Right ventricle myocardium inferior (tissue), 1 donor: ENCODE measurements at places on chromosomes 3 and 15. TPM values are rescaled to one million over a fixed set of nuclear protein-coding genes. Genes with fewer than 3 reads are reported as not detected.

Gene KLHL25
- total RNA-seq, result 4.5 TPM

DNA sequence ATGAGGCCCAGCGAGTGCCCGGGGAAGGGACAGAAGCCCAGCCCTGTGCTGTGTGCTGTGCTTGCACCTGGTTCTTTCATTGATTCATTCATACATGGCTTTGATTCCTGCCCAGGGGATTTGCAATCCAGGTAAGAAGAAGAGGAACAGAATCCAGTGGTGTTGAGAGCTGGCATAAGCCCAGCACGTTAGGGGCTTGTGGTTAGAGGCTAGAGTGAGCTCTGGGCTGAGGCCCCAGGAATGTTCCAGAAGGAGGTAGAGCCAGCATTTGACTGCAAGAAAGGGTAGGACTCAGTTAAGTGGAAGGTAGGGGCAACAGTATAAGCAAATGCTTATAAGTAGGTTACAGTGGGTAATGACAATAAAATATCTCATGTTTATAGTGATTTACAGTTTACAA, 2.3 kb downstream of the VWA5B2 start:
- no peak for DNase-seq

- DNase-seq, result no peak
Observed at GRCh38 chr3:53975382-53975781, 83.7 kb upstream of the SELENOK start.

DNA sequence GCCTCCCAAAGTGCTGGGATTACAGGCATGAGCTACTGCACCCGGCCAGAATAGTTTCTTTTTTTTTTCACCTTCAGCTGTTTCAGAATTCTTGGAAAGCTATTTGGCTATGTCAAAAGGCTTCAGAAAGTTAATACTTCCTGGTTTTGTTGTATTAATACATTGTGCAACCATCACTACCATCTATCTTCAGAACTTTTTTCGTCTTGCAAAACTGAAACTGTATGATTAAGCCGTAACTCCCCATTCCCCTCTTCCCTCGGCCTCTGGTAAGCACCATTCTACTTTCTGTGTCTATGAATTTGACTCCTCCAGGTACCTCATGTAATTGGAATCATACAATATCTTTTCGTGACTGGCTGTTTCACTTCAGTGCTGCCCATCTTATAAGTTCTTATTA, 5.2 kb upstream of the NOX5 start:
- no peak for DNase-seq

DNA sequence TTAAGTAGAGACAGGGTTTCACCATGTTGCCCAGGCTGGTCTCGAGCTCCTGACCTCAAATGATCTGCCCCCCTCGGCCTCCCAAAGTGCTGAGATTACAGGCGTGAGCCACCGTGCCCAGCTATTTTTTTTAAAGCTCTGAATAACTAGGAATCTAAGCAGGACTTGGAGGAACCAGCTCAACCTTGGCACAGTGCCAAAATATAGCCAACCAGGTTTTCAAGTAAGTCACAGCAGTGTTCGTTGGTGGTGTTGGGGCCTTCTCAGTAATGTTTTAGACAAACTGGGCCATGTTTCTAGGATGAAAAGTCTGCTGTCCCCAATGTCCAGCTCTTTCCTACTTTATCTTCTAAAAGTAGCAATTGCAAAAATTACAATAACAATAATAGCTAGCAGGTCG, 6.4 kb upstream of the ADAM10 start:
- DNase-seq, result no peak

DNA sequence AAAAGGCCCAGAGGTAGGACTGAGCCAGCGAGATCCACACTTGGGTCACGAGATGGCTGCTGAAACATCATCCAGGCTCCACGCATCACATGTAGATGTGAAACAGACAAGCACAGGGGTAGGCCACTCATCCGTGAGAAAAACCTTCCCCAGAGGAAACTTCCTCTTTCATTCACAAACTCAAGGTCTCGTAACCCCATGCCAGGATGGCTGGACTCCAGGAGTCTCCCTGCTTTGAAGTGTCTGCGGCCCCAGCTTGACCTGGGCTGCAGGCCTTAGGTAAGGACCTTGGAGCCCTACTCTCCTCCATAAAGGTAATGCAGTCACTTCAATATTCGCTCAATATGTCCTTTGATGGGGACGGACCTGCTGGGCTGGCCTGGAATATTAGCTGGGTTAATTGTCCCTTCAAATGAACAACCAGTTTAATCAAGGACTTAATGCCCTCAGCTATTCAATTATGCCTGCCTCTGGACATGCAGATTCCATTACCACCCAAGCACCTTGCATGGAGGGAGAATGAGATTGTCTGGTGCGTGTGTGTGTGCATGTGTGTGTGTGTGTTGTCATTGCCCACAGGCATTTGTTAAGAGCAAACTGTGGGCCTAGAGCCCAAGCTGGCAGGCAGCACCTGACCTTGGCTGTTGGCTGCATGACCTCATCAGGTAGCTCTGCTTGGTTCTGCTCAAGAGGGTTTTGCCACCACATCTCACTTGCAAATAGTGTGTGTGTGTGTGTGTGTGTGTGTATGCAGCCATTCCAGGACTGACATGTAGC, 186.9 kb upstream of the TLE3 start:
- no peak for DNase-seq

DNA sequence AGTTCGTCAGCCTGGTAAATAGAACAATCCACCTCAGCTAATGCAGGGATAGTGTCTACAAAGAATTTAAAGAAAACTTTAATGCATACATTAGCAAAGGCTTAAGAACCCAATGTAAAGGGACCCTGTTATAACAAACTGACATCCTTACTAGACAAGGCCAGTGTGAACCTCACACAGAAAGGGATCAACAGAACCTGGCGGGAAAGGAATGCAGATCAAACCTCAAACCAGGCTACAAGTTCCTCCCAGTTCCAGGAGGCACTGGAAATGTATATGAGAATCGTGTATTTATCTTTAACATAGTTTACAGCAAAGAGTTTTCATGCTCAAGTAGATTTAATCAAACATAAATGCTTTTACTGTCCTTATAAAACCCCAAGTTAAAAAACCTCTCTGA, 37.6 kb upstream of the ATP11B start:
- no peak for DNase-seq

DNA sequence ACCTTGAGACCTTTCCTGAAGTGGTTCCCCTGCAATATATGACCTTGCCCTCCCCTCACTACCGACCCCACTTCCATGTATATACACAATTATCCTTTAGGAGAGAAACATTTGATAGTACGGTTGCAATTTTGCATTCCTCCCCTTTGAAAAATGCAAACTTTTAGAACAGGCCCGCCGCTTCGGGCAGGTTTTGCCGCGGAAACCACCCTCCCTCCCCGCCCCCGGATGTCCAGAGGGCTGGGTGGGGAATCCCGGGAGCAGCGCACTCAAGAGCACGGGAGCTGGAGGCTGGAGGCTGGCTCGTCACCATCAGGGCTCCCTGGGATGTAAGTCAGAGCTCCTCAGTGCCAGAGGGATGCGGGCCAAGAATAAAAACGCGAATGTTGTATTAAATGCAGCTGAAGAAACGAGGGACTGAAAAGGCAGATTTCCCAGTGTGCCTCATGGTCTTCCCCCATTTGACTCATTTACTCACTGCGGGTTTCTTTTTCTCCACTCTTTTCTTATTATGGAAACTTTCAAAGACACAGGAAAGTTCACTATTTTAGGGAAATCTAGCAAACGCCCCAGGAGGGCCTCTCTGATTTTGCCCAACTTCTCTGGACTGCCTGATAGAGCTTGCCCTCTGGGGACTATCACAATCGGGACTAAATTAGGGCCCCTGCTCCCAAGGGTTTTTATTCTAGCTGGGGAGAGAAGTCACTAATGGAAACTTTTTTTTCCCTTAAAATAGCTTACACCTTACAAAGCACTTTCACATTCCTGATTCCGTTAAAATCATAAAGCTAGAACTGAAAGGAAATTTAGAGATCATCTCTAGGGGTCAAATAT, 2.9 kb upstream of the USP3 start:
- peak; percentile 86 for DNase-seq

DNA sequence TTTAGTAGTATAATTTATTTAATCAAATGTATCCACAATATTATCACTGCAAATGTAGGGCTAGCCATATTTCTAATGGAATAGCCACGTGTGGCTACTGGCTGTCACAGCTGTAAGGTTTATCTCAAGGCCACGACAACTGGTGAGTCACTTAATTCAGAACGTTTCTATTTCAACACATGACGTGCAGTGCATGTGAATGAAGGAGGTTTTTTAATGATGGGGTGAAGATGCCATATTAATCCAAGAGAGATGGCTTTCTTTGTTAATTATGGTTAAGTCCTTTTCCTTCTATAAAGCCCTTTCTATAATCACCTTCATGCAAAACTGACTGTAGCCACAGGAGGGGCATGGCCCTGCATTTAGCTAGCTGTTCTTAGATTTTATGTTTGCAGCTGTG, 212.0 kb downstream of the FEZF2 start:
- DNase-seq, result no peak

DNA sequence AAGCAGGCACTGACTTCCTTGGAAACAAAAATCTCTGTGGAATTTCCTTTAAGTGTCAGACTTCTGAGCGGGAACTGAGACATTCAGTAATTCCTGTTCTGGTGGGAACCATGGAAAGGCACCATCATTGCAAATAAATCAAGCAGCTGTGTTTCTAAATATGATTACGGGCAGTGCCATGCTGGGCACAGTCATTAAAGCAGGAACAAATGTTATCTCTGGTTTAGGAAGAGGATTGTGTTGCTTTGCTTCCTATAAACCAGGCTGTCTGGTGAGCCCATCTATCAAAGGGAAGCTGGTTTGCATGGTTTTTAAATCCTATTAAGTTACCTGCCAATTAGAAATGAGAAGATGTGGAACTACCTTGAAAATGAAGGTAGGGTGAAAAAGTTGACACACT, 86.7 kb downstream of the EBLN2 start:
- no peak for DNase-seq

DNA sequence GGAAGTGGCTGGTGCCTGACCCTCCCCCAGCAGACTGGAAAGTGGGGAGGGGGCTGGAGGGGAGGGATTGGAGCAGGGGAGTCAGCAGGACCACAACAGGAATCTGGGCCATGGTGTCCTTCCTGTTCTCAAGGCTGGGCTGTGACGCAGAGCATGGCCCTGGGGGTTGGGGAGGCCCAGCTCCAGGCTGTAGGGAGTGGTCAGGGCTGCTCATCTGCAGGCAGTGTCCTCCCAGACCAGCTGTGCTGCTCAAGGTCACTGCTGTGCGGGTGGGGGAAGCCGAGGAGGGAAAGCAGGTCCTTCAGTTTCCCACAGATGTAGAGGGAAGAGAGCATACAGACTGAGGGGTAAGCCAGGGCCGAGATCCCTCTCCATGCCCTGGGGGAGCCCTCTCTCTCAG, 40.7 kb downstream of the CYP11A1 start:
- no peak for DNase-seq

DNA sequence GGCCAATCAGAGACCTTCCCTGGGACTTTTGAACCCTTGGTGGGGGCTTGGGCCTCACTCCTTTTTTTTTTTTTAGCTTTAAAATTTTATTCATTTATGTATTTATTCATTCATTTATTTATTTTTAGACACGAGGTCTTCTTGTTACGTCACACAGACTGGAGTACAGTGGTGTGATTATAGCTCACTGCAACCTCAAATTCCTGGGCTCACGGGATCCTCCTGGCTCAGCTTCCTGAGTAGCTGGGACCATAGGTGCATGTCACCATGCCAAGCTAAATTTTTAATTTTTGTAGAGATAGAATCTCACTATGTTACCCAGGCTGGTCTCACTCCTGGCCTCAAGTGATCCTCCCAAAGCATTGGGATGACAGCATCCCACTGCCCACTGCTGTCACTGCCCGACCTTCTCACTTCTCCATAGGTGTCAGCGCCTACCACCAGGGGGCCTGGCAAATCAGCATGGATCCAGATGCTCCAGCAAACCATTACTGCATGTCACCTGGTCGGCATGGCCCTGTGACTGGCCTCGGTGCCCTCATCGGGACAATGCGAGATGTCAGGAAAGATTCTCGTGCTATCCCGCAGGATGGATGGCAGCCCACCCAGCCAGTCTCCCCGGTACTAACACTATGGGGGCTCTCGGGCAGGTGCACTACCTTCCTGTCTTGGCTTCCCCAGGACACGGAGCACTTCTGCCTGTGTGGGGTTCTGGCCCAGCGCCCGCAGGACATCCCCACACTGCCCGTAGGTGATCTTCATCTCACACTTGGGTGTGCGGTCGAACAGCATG, 3.0 kb downstream of the MYL3 start:
- DNase-seq, result peak; percentile 65

DNA sequence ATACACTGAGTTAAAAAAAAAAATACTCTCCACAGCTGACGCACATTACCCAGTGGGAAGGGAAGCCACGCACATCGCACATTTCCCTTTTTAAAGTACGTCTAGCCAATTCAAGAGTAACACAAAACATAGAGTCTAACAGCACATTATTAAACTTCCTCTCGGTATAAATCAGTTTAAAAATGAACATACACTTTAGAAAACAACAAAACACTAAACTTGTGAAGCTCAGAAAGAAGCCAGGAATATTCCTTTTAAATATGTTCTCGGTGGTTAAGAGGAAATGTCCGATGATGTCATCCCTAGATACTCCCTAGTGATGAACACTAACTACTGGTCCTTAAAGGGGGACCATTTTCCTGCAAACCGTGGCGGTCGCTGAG, 721 bp downstream of the MYEF2 start:
- no peak for DNase-seq

DNA sequence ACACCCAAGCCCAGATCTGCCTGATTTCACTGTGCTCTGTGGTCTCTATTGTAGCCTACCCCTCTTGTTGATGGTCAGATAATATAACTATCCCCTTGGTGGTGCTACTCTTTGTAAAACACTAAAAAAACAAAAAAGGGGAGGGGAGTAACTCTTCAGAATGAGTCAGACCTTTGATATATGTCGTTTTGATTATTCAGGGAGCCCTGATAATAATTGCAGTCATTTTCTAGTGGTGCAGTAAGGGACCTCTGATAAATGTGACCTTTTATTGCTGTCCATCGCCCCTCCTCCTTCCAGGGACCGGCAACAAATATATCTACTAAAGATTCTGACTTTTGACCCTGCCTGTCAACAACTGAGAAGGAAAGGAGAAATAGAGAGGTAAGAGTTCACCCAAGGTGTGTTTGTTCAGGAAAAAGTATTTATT, 45.1 kb upstream of the MAGI1 start:
- DNase-seq, result no peak

GRCh38 chr3:124592658-124593441, 137.4 kb upstream of the UMPS start:
- no peak for DNase-seq

GRCh38 chr15:25717127-25717456, 146.0 kb downstream of the ATP10A start:
- DNase-seq, result no peak

GRCh38 chr15:71757741-71758530, 52.4 kb upstream of the NR2E3 start:
- no peak for DNase-seq
